Hematopoietic multipotent progenitor cell treated with erythropoietin and hydrocortisone succinate and interleukin-3 and kit ligand, for 8 days (in vitro differentiated cells): ENCODE measurements at places on chromosomes 2 and 18.

- DNase-seq: no peak
Observed at GRCh38 chr2:64711252-64711800, 57.6 kb upstream of the SERTAD2 start.

GRCh38 chr18:68937029-68937599 lies 139.2 kb downstream of the CCDC102B start:
- no peak for DNase-seq

DNA sequence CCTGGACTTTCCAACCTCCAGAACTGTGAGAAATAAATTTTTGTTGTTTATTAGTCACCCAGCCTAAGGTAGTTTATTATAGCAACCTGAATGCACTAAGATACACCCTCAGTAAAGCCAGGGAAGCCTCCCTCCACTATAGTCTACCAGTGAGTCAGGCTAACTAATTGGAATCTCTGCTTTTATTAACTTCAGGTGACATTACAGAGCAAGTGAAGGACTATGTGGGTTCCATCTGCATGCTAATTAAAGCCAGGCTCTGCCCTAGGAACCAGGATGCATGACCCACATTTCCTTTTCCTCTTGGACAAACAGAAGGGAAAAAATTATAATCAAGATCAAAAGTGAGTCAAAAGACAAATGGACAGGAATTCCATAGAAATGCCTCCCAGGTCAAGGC lies 56.1 kb downstream of the ZC3H8 start:
- no peak for DNase-seq

- no peak for DNase-seq
Observed at GRCh38 chr2:63051042-63051794, 588 bp downstream of the OTX1 start.

DNA sequence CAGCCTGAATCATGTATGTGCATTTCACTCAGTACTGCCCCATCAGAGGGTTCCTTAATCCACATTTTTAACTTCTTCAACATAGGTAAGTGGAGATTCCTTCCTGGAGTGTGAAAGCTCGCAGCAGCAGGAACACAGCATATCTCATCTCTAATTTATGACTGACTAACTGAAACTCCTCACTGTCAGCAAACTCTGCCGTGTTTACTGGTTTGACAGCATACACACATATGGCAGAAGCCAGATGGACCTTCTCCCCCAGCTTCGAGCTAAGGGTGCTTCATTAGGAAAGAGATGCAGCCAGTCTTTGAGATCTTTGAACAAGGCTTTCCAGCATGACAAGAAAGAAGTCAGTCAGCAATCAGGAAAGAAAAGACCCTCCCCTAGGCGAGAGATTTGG lies 200.3 kb upstream of the ACVR2A start:
- DNase-seq: no peak

- DNase-seq: no peak
Observed at GRCh38 chr2:195675783-195676427, 18.9 kb downstream of the SLC39A10 start.
